Activated T-helper 17 cell treated with anti-CD3 and anti-CD28 coated beads, Interleukin-2, amount 50 U/mL, for 72 hours (primary cell): ENCODE measurements at places on chromosomes 12 and 14.

- no peak for ATAC-seq
Measured at GRCh38 chr12:66944365-66944764, 265.5 kb upstream of the GRIP1 start.

- ATAC-seq, result no peak
Measured at GRCh38 chr14:41377932-41378331, 228.7 kb upstream of the LRFN5 start.

- ATAC-seq, result no peak
Measured at GRCh38 chr12:58288190-58288589, 346.8 kb downstream of the ATP23 start.

- no peak for ATAC-seq
Measured at GRCh38 chr12:49928471-49928870, 22.1 kb upstream of the AQP2 start.

GRCh38 chr12:132469423-132469822, 20.5 kb upstream of the FBRSL1 start:
- no peak for ATAC-seq

DNA sequence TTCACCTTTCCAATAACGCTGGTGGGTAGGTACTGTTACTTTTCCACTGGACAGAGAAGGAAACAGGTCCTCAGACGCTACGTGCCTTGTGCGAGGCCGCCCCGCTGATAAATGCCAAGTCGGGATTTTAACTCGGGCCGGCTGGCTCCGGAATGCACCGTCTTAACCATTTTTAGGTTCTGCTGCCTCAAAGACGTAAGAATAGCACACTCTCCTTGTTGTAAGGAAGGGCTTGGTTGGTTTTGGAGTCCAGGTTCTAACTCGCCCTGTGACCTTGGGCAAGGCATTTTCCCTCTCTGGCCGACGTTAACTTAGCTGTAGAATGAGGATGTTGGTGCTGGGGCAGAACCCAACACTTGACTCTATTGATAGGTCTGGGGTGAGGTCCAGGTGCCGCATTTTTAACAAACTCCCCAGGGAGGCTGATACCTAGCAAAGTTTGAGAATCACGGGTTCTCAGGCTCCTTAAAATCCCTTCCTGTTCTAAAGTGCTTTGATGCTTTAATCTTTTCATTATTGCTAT, 814 bp downstream of the ANKRD13A start:
- ATAC-seq, result no peak

GRCh38 chr12:127340381-127340780, 926.6 kb upstream of the TMEM132C start:
- ATAC-seq, result no peak

DNA sequence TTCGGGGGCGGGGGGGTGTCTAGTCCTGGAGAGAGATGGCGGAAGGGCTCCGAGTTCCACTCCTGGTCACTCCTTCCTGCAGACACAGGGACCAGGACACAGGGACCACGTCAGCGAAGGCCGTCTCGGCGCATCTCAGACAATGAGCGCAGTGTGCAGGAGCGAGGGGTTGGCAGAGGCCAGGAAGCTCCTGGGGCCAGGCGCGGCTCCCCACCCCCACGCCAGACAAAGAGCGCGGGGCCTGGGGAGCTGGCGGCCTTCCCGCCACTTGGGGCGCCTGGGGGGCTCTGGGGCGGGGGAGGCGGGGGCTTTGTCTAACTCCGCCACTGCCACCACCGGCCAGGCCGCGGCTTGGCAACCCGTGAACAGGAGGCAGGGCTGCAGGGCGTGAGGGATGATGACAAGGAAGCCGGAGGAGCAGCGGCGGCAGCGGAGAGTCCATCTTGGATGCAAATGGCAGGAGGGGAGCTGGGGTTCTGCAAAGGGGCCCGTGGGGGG, 2.2 kb downstream of the CDK2AP1 start:
- ATAC-seq, result no peak

- ATAC-seq, result no peak
Measured at GRCh38 chr14:104583424-104584306, 4.1 kb downstream of the C14orf180 start.

DNA sequence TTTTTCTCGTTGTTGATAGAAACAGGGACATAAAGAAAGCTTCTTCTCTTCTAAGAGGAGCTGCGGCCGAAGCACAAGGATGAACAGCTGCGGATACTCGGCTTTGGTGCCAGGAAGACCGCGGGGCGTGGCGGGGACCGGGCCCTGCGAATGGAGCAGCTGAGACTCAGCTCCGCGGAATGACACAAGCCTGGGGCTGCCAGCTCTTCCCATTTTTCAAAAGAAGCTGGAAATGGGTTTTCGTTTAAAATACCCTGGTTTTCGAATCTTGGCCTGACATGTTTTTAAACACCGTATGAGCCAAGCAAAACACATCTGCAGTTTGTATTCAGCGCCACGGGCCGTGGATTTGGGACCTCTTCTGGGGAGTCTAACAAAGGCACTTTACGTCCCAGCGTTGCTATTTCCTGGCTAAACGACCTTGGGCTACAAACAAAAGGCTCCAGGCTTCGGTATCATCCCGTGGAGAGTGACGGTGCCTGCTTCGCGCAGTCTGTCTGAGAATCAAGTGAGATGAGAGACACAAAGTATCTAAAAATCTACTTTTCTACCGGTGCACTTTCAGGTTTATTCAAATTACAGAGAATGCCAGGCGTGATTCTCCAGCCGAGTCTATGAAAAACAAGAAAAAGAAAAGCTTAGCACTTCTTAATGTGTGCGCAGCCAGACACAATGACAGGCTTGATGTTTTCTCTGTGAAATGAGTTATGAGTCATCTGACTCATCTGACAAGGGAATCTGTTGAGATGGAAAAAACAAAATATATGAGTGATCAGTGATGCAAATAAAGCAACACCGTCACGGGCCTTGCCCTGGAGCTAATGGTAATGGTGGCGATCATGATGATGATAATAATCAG, 114.0 kb upstream of the TMEM132D start:
- ATAC-seq, result no peak

GRCh38 chr14:85702997-85703396, 173.1 kb downstream of the FLRT2 start:
- ATAC-seq, result no peak

- no peak for ATAC-seq
Measured at GRCh38 chr12:77087427-77087826, 22.1 kb upstream of the E2F7 start.

- ATAC-seq, result peak; percentile 100
Measured at GRCh38 chr12:64186789-64187188, 35.3 kb downstream of the KICS2 start.

DNA sequence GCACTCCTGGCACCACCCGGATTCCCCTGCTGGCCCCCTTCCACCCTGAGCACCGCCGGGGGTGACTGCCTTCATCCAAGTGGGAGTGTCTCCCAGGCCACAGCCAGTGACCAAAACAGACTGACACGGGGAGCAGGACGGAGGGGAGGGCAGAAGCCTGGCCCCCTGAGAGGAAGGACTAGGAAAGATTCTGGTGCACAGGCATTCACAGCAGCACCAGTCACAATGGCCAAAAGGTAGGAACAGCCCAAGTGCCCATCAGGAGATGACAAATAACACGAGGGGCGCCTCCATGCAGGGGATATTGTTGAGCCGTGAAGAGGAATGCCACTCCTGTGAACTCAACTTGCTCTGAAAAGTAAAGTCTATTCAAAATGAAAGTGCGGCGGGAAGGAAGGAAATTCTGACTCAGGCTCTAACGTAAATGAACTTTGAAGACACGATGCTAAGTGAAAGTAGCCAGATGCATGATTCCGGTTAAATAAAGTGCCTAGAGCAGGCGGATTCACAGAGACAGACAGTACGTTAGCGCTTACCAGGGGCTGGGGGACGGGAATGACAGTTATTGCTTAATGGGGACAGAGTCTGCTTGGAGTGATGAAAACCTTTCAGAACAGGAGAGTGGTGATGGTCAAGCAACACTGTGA, 146.1 kb upstream of the NCOR2 start:
- ATAC-seq, result peak; percentile 95

DNA sequence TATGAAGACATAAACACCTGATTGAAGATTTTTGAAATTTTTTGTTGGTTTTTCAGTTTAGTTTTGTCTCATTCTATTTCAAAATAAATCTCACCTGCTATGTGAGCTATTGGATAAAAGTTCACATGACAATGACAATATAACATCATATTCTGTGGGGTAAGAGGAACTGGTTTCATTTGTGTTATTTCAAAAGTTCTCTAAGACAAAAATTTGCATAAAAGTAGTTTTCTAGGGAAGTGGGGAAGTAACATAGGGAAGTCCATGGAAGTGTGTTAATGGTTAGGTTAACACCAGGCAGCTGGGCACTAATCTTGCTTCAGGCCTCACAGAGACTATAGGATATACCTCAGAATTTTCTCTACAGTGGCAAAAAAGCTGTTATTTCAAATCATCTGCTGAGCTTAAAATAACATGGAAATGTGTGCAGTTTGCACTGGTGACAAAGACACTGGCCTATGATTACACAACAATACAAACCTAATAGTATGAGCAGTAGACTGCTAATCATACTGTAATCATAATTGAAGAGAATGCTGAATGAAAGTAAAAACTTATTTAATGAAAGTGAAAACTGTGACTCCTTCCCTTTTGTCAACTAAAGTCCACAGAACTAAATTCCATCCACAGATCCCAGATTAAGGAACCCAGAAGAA, 710.6 kb upstream of the TMEM132C start:
- ATAC-seq, result no peak

- no peak for ATAC-seq
Measured at GRCh38 chr14:77105145-77105939, 7.3 kb downstream of the CIPC start.

GRCh38 chr12:115930336-115930735, 347.2 kb downstream of the MED13L start:
- ATAC-seq, result no peak

DNA sequence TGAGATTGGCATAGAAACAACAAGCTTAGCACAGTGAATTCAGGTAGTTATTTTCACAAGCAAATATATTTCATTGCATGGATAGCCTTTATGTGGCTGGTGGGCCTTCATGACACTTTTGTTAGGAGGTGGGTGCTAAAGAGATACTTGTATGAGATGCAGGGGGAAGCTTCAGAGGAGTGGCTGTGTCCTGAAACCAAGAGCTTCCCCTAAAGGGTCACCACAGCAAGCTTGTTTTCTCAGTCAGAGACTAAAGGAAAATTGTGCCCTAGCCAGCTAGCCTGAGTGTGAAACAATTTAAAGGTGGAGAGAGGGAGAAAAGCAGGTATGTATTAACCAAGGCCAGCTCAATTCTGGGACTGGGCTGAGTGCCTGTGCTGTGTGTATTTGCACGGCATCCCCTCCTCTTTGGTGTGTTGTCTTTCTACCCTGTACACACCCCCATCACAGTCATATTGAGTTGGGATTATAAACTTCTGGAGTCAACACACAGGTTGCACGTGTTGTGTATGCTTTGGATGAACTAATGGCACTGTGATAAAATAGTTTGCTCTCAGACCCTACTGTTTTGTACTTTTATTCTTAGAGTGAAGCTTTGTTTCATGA, 79.2 kb downstream of the RASSF8 start:
- ATAC-seq, result no peak

GRCh38 chr12:5718073-5718472, 227.0 kb downstream of the ANO2 start:
- ATAC-seq, result no peak

DNA sequence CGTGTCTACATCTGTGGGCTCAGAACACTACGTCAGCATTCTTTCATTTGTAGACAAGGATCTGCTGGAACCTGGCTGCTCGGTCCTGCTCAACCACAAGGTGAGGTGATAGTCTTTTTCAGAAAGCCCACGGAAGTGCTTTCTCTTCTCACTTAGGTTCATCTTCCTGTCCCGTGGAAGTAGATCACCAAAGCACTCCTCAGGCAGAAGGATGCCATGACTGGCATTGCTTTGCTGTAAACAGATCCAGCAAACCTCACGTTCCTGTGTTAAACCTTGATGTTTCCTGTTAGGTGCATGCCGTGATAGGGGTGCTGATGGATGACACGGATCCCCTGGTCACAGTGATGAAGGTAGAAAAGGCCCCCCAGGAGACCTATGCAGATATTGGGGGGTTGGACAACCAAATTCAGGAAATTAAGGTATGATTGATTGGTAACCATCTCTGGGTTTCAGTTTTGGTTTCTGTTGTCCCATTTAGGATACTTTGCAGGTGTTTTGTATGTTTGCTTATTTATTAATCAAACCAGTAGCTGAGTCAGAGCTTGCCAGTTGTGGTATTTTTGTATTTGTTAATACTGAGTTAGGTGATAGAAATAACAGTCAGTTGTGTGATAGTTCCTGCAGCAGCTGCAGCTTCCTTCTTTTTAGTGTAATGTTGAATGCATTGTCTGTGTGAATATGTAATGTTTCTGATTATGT, 7.5 kb downstream of the PSMC1 start:
- ATAC-seq, result peak; percentile 58

DNA sequence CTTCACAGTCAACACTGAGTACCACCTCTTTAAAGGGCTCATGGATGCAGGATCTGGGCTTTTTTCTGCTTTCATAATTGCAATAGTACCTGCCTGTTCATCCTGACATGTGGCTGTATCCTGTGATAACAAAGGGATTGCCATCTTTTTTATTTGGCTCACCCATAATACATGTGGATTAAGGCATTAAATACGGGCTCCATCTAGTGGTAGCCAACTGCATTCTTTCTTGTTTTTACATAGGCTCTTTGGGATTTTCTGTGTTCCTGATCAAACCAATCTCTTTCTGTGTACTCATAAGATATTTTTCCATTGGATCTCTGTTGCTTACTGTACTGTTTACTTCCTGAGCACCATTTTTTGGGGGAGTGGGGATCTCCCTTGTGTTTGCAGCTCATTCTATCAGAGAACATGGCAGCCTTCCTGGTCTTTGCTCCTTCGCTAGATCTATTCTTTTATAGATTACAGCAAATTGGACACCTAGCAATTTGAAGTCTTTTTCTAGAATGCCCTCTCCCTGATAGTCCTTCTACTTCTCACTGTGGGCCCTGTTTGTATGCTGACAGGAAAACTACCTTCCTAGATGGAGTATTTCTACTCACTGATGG, 723.4 kb upstream of the MDGA2 start:
- ATAC-seq, result no peak

DNA sequence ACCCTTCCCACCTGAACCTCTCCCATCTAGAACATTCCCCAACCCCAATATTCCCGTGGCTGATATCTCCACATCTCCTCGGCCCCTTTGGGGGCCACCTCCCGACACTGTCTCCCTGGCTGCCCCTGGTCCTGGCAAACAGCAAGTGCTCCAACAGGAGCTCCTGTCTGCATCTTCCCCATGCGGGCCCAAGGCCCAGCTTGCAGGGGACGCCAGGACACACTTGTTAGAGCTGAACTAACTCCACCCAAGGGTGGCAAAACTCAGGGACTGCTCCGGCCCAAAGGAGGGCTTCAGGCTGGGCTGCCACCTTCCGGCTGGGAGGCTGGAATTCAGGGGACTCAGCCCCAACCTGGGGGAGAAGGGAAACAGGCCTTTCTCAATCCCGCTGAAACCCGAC, 106.6 kb downstream of the NCOR2 start:
- no peak for ATAC-seq

GRCh38 chr12:47207340-47207717, 127.6 kb upstream of the AMIGO2 start:
- peak; percentile 55 for ATAC-seq

DNA sequence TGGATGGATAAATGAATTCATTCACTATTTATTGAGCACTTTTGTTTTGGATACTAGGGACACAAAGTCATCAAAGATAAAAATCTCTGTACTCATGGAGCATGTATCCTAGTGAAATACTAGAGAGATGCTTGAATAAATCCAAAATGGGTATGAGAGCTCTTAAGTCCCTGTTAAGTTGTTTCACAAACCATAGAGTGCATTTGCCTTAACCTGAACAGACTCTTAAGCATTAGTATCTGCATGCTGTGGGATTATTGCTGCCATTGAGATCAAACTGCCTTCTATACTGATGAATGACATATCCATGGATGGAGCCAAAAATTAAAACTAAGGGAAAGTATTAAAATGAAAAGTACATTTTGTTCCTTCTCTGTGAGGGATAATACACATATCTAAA, 206.5 kb upstream of the KRR1 start:
- ATAC-seq, result no peak

GRCh38 chr12:75583355-75583754, 71.9 kb upstream of the KRR1 start:
- ATAC-seq, result no peak
